NCI-H1694 (cell line): ENCODE measurements at places on chromosomes 5 and 9.
A peak's percentile ranks its signal among the peaks of the same experiment; 100 is the strongest.

GRCh38 chr5:35815089-35815936 is 41.4 kb upstream of the IL7R start:
- DNase-seq, result peak; percentile 72

- DNase-seq, result no peak
Observed at GRCh38 chr9:33197279-33198152, 30.4 kb upstream of the B4GALT1 start.

GRCh38 chr5:35151146-35151920 is 79.0 kb downstream of the PRLR start:
- DNase-seq, result no peak

DNA sequence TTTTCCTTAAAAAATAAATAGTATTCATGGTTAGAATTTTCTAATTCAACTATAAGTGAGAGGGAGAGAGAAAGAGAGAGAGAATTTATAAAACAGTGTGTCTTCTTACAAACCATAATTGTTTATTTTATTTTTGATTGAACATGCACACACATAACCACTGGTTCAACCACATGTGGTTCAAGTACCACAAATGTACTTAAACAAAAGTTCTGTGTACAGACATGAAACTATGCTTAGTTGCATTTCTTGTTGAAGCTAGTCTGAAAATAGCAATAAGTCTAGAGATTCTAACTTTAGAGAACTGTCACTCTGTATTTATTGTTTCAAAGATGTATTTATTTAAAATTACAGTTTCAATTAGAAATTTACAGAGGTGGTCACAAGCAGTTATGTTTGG is 130.6 kb upstream of the PDE4D start:
- DNase-seq, result no peak

- DNase-seq, result peak; percentile 86
Observed at GRCh38 chr5:176653401-176654385, 6.4 kb downstream of the TSPAN17 start.

DNA sequence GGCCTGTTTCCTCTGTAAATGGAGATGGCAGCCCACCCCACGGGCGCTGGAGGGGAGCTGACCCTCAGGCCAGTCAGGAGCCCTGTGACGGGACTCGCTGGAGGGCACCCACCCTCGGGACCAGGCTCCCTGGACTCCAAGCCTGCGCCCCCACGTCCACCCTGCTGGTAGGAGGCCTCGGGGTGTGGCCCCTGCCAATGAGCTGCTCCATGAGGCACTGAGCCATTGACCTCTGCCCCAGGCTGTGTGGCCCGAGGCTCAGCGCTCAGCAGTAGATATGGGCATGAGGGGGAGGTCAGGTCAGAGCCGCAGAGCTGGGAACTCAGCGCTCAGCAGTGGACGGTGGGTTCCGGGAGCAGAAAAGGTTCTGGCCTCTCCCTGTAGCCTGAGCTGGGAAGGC is 52.3 kb upstream of the EGFL7 start:
- no peak for DNase-seq

DNA sequence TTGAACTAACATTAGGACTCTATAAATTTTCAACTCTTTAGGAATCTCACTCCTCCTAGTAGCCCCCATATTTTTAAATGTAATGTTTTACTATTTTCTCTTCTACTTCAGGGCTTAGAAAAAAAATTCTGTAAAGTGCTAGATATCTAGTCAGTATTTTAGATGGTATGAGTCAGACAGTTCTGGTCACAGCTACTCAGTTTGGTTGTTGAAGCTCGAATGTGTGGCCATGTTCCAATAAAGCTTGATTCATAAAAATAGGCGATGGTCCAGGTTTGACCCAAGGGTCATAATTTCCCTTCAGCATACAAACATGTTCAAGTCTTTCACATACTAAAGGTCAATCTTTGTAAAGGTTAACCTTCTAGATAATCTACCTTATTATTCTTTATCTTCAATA is 566.0 kb upstream of the CDH18 start:
- DNase-seq, result no peak

- DNase-seq, result no peak
Observed at GRCh38 chr5:15948190-15948589, 231.4 kb downstream of the MARCHF11 start.

DNA sequence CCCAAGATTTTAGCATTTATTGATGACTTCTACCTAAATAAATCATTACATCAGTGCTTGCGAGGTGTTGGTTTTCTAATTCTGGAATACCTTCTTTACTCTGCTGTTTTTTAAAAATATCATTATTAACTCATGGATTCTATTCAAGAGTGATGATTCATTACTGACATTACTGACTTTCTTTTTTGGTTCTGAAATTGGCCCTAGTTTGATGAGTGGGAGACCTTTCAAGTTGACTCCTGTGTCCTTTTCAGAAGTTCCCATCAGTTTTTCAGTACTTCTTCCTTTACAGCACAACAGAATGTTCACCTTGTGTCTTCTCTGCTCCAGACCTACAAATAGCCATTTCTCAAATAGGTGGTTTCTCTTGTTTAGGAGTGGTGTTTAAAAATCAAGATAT is 114.1 kb downstream of the PCSK5 start:
- DNase-seq, result no peak

DNA sequence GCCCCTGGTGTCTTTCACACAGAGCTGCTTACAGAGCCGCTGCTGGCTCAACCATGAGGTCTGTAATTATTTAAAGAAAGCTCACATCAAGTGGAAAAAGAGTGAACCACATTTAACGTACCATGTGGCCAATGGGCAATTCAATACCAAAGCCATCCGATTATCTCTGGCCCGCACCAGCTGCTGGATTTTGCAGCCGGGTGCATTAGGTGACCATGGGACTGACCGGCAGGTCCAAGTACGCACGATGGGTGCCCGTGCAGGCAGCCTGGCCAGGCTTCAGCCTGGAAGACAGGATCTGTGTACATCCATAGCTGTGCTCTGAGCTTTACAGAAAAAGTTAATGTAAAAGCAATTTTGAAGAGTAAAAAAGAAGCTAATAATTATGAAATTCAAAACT is 20.5 kb downstream of the PPARGC1B start:
- DNase-seq, result no peak

GRCh38 chr5:9454012-9454481 is 91.8 kb downstream of the SEMA5A start:
- no peak for DNase-seq

DNA sequence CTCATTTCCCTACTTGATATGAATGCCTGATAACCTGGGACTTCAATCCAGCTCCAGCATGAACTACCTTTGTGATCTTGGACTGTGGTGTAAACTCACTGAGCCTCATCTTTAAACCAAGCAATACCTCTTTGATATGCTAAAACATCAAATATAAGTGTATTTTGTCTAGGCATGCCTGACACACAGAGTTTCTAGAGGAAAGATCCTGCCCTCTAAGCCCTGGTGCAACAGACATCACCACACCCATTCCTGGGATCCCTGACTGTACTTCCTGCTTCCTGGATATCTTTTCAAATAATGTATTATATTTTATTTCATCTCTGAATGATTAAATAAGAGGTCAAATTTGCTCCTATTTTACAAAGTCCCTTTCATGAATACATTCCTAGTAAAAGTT is 55.8 kb downstream of the ANXA2R start:
- no peak for DNase-seq

DNA sequence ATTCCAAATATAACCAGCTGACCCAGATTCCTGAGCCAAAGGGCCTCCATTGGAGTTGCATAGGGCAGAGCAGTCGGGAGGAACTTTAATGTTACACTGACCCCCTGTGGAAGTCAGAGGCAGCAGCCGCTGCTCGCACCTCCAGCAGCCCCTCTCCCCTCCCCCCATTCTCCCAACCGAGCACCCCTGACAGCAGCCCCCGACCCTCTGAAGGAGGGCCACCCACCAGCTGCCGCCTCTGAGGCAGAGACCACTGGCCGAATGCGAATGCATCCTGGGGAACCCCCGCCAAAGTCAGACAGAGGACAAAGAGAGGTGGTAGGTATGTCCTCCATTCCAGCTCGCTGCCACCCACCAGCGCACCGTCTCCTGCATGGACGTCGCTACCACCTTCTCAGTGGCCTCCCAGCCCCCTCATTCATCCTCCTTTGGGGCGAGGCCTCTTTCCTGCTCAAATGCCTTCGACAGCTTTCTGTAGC is 231.0 kb downstream of the CDK5RAP2 start:
- peak; percentile 8 for DNase-seq

DNA sequence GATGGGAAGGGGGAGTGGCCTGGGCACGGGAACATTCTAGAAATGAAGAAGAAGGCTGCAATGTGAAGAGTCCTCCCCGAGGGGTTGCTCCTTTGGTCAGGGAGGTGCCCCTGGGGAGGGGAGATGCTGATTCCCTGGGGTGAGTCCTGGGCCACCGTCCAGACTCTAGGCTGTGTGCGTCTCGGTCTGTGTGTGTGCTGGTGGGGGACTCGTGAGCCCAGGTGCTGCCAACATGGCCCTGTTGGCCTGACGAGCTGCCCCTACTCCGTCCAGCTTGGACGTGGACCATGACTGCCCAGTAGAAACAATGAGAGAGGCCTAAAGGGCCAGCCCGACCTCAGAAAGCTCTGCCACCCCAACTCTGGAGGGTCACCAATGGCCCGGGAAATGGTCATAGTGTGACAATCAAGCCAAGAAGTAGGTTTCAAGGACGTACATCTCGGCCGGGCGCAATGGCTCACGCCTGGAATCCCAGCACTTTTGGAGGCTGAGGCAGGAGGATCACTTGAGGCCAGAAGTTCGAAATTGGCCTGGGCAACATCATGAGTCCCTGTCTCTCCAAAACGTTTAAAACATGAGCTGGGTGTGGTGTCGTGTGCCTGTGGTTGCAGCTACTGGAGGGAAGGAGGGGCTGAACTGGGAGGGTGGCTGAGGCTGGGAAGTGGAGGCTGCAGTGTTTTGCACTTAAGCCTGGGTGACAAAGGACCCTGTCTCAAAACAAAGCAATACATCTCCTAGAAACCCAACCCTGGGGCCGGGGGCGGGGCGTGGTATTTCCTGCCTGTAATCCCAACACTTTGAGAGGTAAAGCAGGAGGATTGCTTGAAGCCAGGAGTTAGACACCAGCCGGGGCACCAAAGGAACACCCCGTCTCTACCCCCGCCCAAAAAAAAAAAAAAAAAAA is 17.0 kb downstream of the LHX3 start:
- no peak for DNase-seq

DNA sequence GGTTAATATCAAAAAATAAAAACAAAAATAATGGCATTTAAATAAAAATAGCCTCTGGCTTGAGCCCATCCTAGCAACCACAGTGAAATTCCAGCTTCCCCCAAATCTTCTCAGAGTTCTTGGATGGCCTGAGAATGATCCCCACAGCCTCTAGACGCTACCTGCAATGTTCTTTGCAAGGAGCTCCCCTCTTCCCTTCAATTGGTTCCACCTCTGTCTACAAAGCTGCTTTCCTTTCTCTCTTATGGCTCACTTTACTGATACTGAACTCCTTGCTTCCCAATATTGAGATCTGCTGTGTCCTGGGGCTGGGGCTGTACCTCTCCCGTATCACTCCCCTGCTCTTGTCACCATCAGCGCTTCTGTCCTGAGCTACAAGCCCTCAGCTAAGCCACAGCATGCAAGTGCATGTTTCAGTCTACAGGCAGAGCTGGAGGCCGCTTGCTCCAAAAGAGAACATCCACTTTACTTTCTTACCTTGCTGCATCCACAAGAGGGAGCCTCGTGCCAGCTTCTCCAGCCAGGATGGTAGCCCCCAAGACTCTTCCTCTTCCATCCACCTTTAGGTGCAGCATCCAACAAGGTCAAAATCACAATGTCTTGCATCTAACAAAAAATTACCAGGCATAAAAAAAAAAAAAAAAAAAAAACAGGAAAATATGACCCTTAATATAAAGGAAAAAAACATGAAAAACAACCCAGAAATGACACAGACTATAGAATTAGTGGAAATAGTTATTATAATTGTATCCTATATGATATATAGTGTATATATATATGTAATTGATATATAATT is 57.4 kb upstream of the PRSS3 start:
- DNase-seq, result peak; percentile 20

GRCh38 chr9:15725953-15726352 is 173.1 kb downstream of the CCDC171 start:
- DNase-seq, result no peak

DNA sequence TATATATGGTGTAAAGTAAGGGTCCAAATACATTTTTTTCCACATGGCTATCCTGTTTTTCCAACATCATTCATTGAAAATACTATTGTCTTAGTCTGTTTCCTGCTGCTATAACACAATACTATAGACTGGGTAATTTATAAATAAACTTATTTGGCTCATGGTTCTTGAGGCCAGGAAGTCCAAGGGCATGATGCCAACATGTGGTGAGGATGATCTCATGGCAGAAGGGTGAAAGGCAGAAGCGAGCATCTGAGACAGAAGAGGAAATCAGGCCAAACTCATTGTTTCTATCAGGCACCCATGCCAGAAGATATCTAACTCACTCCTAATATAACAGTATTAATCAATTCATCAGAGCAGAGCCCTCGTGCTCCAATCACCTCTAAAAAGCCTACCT is 42.6 kb downstream of the ANKRD55 start:
- no peak for DNase-seq

DNA sequence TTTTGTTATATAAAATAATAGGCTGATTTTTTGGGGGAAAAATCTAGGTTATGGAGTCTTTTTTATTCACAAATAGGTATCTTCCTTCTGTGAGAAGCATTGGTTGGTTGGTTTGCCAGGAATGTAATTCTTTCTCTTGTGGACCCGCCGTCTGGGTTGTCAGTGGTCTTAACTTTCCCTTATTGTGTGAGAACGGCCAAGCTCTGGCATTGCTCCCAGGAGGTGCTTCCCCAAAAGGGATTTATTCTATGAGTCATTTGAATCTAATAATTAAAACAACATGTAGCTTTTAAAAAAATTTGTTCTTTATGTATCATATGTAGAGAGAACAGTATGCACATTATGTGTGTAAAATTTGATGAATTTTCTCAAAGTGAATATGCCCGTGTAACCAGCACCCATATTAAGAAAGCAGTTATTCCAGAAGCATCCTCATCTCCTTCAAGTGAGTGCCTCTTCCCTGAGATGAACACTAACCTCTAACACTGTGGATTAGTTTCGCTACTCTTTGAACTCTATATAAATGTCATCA is 114.4 kb downstream of the MAST4 start:
- DNase-seq, result no peak

DNA sequence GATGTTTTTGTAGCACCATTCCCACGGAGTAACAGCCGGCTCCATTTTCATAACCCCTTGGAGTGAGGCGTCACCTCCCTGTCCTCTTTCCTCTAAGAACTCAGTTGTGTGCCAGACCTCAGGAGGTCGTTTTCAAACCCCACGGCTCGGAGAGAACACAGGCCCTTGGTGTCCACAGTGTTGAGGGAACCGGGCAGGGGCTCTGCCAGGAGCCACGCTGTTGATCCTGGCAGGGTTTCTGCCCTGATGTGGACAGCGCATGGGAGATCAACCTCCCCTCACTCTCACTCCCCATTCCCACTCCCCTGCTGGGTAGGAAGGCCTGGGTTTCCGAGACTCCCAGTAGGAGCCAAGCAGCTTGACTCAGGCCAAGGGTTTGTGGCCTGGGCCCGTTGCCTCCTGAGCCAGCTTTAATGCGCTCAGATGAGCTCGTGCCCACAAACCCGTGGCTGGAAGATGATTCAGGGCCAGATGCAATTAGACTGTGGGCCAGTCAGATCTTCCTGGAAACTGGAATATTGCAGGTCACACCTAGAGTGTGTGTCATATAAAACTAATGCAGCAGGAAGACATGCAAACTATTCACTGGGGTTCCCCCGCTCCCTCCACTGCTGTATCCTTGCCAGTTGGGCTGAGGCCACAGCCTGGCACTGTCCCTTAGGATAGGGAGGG is 133.4 kb downstream of the SLC12A2 start:
- no peak for DNase-seq

- no peak for DNase-seq
Observed at GRCh38 chr5:64766941-64767340, 1.6 kb downstream of the SREK1IP1 start.

GRCh38 chr9:22913026-22913425 is 466.4 kb downstream of the DMRTA1 start:
- no peak for DNase-seq
